A549 treated with DMSO at 1 μM for 4 hours (cell line): ENCODE measurements at places on chromosomes 13 and 19. TPM values are rescaled to one million over a fixed set of nuclear protein-coding genes. Genes with fewer than 3 reads are reported as not detected.

The FBXO17 gene
- total RNA-seq: 73.0 to 93.5 TPM (median 86.8 TPM) in 5 replicates

The CLIP3 gene
- total RNA-seq: 0.49 to 1.2 TPM (median 0.69 TPM) in 5 replicates

The SEMA6B gene
- 5.9 to 7.7 TPM (median 6.8 TPM) in 5 replicates for total RNA-seq

The TGFBR3L gene
- 0.52 to 1.8 TPM (median 1.7 TPM) in 5 replicates for total RNA-seq

The ZNF729 gene
- not detected in 5 replicates for total RNA-seq

The CEACAM4 gene
- total RNA-seq: not detected in 5 replicates

The RASAL3 gene
- 0.05 TPM in 1 of 5 replicates, not detected in the others for total RNA-seq

The CLEC17A gene
- not detected in 5 replicates for total RNA-seq

The BCAM gene
- 67.7 to 91.0 TPM (median 77.6 TPM) in 5 replicates for total RNA-seq

The SAE1 gene
- 206 to 234 TPM (median 212 TPM) in 5 replicates for total RNA-seq

The KASH5 gene
- not detected in 5 replicates for total RNA-seq

The GPC6 gene
- 3.7 to 6.4 TPM (median 5.9 TPM) in 5 replicates for total RNA-seq

The ZSCAN4 gene
- total RNA-seq: not detected in 5 replicates

The RFX1 gene
- 4.2 to 7.2 TPM (median 5.7 TPM) in 5 replicates for total RNA-seq

The TPTE2 gene
- total RNA-seq: not detected in 5 replicates

The BRSK1 gene
- total RNA-seq: 3.4 to 5.4 TPM (median 4.8 TPM) in 5 replicates

The THOP1 gene
- total RNA-seq: 84.8 to 111 TPM (median 96.4 TPM) in 5 replicates

The FCER2 gene
- not detected in 5 replicates for total RNA-seq

The GPR180 gene
- total RNA-seq: 2.6 to 4.5 TPM (median 3.8 TPM) in 5 replicates

The CACNG7 gene
- 7.6 to 11.6 TPM (median 9.0 TPM) in 5 replicates for total RNA-seq

The VAV1 gene
- 7.0 to 8.7 TPM (median 8.2 TPM) in 5 replicates for total RNA-seq

The GRIK5 gene
- 0.41 to 0.65 TPM (median 0.54 TPM) in 5 replicates for total RNA-seq

The ZNF492 gene
- not detected in 5 replicates for total RNA-seq

The KLK3 gene
- total RNA-seq: not detected in 5 replicates

The OR7D2 gene
- total RNA-seq: not detected in 5 replicates

The KCNJ14 gene
- total RNA-seq: 1.1 to 2.5 TPM (median 1.5 TPM) in 5 replicates

The LILRB4 gene
- not detected in 5 replicates for total RNA-seq

The CD70 gene
- 15.5 to 26.2 TPM (median 23.1 TPM) in 5 replicates for total RNA-seq

The ERICH6B gene
- total RNA-seq: not detected in 5 replicates

The DPF1 gene
- 3.7 to 4.9 TPM (median 4.7 TPM) in 5 replicates for total RNA-seq

The ZNF837 gene
- 1.1 to 1.5 TPM (median 1.2 TPM) in 5 replicates for total RNA-seq

The NRTN gene
- 0.46 to 0.94 TPM (median 0.64 TPM) in 5 replicates for total RNA-seq

The CLDND2 gene
- 5.1 to 9.3 TPM (median 7.5 TPM) in 5 replicates for total RNA-seq

The CEACAM16 gene
- 0.09 to 0.19 TPM (median 0.13 TPM) in 4 of 5 replicates, not detected in the other for total RNA-seq

The KLK4 gene
- 0.07 to 0.17 TPM (median 0.09 TPM) in 3 of 5 replicates, not detected in the others for total RNA-seq

The SPRED3 gene
- 1.8 to 3.3 TPM (median 2.8 TPM) in 5 replicates for total RNA-seq

The DENND1C gene
- 0.16 to 0.56 TPM (median 0.24 TPM) in 5 replicates for total RNA-seq

The LYPD3 gene
- 0.45 to 1.2 TPM (median 0.58 TPM) in 5 replicates for total RNA-seq

The PLPP2 gene
- 89.1 to 113 TPM (median 104 TPM) in 5 replicates for total RNA-seq

The DIAPH3 gene
- 6.4 to 10.1 TPM (median 9.2 TPM) in 5 replicates for total RNA-seq

The UFM1 gene
- total RNA-seq: 27.3 to 35.5 TPM (median 31.4 TPM) in 5 replicates

The LACC1 gene
- 2.6 to 3.8 TPM (median 3.1 TPM) in 5 replicates for total RNA-seq
